ENCODE measurements at places on chromosomes 2 and 18.
A peak's percentile ranks its signal among the peaks of the same experiment; 100 is the strongest.

DNA sequence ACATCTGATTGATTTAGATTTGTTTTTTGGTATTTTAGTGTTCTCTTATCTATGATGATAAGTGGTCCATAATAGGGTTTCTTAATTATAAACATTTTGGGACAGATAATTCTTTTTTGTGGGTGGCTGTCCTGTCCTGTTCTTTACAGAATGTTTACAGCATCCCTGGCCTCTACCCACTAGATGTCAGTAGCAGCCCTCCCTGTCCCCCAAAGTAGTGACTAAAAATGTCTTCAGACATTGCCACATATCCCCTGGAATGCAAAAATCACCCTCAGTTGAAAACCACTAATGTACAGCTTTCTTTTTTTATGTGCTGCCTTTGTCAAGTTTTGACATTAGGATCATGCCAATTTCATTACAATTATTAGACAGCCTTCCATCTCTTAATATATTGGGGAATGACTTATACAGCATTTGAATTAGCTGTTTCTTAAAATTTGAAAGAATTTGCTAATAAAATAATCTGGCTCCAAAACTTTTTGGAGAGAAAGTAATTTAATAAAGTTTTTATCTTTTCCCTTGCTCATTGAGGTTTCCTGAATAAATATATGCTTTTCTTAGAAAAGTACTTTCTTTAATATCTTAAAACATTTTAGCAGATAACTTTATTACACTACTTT is 19.5 kb downstream of the WIPF1 start:
- DNase-seq, result no peak

DNA sequence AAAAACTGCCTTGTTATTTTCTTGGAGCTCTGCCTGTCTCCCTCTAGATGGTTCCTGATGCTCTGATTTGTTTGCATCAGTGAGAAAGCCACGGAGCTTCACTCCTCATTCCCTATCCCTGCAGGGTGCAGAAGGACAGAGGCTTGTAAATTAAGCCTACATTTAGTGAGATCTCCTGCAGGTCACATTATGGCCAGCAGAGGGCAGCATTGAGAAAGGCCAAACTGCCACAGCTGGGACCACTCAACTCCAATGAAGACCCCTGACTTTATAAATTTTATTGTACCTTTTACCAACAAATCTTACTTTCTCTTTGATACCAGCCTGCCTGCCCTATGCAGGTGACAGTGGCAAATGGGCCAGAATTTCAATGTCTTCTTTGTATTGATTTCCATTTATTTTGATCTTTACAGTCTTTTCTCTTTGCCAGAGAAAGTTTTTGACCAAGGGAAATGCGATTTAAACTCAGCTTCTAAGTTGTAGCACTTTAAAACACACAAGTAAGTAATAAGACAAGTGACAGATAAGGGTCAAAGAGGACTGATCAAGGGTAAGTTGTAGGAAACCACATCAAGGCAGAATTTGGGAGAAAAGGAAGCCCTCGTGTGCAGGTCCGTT is 1029.1 kb upstream of the KLHL29 start:
- no peak for DNase-seq

- no peak for DNase-seq
Observed at GRCh38 chr18:55381277-55381676, 206.7 kb downstream of the TCF4 start.

DNA sequence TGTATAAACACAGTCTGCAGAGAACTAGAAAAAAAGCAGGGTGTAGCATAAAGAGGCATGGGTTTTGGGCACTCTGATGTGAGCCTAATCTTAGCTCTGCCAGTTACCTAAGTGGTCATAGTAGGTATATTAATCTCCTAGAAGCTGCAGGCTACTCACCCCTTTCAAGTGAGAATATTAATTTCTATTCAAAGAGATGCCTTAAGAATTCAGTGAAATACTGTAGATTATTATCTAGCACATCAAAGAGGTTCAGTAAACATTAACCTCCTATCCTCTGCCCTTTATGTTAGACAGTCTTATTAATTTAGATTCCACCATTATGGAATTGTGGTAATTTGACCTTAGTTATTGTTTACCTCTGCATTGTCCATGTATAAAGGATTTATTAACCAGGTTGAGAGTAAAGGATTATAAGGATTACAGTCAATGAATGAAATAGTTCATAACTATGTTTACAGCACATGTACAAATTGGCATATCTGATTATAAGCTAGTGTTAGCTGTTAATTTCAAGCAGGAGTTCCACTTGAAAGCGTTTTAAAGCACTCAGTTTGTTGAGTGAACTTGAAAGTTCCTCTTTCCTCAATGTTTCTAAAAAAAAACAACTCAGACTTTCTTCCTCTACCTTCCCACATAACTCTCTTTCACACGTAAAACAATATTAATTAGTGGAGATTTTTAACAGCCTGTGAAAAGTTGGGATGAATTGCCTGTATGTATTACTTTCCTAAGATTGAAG is 150.6 kb upstream of the EPC2 start:
- no peak for DNase-seq

DNA sequence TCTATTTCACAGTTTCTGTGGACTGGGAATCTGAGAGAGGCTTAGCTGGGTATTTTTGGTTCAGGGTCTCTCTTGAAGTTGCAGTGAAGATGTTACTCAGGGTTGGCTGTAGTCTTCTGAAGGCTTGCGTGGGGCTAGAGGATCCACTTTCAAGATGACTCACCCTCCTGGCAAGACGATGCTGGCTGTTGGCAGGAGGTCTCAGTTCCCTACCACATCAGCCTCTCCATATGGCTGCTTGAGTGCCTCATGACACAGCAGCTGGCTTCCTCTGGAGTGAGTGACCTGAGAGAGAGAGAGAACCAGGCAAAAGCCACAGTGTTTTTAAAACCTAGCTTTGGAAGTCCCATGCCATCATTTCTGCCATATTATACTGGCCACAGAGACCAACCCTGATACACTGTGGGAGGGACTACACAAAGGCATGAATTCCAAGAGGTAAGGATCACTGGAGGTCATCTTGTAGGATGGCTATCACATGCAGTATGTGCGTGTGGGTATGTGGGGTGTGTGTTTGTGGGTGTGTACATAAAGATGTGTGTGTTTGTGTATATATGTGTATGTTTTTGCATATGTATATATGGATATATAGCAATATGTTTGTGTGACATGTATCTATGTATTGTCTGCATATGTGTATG is 25.1 kb downstream of the DNPEP start:
- no peak for DNase-seq

GRCh38 chr2:220036431-220036830 is 409.0 kb downstream of the SLC4A3 start:
- DNase-seq, result no peak

GRCh38 chr2:1867141-1867540 is 122.8 kb upstream of the PXDN start:
- no peak for DNase-seq

DNA sequence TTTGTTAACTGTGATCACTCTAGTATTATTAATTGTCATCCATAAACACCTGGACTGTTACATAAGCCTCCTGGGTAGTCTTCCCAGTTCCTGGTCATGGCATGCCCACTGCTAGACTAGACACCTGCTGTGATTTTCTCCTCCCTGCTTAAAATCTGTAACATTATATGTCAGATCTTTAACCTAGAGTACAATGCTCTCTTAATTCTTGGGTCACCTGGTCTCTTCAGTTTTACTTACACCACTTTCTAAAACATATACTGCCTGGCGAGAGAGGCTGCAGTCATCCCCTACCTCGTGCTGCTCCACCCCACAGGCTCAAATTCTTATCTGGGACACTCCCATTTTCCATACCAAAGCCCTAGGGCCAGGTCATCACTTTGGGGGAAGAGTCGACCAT is 161.3 kb downstream of the CDH2 start:
- no peak for DNase-seq

GRCh38 chr18:63238693-63239075 is 80.9 kb downstream of the BCL2 start:
- no peak for DNase-seq

DNA sequence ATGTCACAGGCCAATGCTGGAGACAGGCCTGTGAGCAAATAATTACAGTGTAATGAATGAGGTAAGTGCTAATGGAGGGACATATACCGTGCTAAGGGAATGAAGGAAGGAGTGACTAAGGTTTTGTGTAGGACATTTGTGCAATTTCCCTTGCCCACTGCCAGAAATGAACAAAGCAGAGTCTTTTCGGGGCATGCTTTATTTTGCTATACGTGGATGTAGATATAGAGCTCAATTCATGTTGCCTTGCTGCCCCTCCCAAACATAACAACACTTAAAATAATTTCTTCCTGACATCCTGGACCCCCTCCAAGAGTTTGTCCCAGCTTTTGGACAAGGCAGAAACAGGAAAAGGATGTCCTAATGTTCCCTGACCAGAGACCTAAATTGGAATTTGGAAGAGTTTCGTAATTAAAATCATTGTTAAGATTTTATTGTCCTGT is 23.7 kb upstream of the CD28 start:
- DNase-seq, result peak; percentile 73

GRCh38 chr18:57855551-57855950 is 52.4 kb upstream of the ATP8B1 start:
- no peak for DNase-seq

GRCh38 chr18:58943896-58944295 is 79.2 kb downstream of the ZNF532 start:
- DNase-seq, result no peak

GRCh38 chr18:35050028-35050546 is 8.9 kb downstream of the MAPRE2 start:
- DNase-seq, result no peak

DNA sequence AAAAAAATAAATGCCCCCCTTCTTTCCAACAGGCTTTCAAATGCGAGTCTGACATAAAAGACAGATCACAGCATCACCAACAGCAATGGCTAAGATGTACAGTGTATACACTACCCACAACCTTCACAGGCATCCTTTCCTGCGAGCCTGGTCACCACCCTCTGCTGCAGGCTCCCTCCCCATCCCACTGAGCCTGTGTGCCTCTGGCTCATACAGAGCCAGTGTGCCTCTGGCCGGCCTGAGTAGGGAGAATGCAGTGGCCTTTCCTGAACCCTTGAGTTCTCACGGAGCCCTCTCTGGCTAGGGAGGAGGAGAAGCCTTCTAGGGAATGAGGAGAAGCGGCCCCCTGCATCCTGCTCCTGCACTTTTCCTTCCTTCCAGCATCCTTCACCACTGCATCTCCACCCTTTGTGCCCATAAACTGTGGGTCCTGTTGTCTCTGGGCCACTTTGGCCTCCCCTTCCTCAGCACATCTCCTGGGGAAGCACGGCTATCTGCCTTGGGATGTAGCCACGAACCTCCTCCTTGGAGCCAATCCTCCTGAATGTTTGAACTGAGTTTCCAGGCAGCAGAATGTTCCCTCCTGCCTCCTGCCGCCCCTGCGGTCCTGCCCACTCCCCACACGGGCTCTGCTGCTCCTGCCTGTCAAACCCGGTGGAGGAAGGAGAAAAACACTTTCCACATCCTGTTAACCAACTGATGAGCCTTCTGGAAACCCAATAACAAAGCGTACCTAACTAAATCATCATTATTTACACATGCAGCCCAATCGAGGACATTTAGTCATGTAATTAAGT is 22.5 kb downstream of the GYPC start:
- no peak for DNase-seq

- no peak for DNase-seq
Observed at GRCh38 chr18:13989199-13989598, 73.9 kb upstream of the MC2R start.

DNA sequence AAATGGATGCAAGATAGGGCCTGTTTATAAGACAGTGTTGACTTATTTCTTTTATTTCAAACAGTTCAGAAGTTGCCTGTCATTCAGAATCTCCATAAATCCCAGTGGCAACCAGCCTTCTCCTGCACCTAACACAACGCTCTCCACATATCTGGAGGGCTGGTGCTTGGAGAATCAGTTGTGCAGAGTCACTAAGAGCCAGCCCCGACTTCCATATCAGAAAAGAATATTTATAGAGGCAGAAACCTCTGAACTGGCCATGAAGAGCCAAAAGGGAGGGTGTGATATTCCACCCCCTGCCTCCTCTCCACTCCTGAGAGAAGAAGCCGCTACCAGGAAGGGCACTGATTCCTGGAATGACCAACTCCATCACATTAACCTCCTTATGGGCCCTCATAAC is 34.0 kb upstream of the B4GALT6 start:
- no peak for DNase-seq

- DNase-seq, result no peak
Observed at GRCh38 chr2:41410011-41410410, 637.8 kb upstream of the PKDCC start.

DNA sequence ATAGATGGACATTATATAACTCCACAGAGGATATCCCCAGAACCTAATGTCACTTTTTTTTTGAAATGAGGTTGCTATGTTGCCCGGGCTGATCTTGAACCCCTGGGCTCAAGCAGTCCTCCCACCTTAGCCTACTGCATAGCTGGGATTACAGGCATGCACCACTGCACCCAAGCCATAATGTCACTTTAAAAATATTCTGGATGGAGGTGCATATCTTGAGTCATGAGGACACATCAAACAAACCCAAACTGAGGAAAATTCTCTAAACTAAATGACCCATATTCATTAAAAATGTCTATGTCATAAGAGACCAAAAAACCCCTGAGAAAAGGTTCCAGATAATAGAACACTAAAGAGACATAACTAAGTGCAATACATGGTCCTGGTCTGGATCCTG is 36.3 kb downstream of the OSGEPL1 start:
- DNase-seq, result no peak

DNA sequence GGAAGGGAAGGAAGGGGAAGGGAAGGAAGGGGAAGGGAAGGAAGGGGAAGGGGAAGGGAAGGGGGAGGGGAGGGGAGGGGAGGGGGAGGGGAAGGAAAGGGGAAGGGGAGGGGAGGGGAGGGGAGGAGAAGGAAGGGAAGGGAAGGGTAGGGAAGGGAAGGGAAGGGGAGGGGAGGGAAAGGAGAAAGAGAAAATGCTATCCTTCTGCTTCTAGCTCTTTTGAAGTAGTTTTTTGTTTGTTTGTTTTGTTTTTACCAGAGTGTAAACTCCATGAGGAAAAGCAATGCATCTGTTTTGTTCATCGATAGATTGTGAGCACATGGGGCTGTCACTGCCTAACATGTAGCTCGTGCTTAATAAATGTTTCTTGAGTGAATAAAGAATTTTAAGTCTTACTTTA is 1592.7 kb upstream of the ACVR2A start:
- DNase-seq, result no peak

GRCh38 chr2:174699993-174700766 is 64.1 kb downstream of the CHRNA1 start:
- no peak for DNase-seq

Measured in ascending aorta (tissue), 2 donors.